ENCODE measurements at places on chromosomes 1 and 21.

DNA sequence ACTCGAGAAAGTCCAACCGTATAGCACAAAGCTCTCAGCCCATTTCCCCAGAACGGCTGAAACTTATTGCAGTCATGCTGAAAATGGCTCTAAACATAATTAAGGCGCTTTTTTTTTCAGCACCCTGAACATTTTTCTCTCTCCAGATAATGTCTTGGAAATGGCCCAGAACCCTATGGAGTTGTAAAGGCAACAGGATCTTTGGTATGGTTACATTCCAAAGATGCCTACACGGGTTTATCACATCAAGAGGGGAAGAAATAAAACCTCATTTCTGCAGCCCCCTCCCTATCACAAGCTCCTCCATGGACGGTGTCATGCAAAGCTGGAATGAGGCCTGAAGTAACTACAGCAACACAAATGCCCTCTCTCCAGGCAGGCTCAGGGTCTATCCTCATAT is 126.4 kb upstream of the GALNT2 start:
- no peak for DNase-seq

DNA sequence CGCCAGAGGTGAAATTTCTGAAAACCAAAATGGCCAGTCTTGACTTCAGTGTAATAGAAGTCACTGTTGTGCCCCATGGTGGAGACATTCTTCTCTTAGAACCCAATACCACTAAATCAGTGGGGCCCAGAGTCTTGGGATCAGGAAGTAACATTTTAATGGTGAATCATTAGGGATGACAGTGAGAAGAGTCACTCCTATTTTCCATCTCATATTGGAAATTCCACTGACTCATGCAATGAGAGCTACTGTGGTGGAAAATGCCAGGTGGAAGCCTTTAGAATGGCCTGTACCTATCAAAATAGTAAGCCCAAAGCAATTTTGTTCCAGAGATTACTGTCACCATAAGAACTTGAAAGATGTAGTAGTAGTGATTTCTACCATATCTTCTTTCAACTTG is 20.6 kb upstream of the PPM1J start:
- DNase-seq = peak; percentile 91

GRCh38 chr1:156566436-156566835 is 5.9 kb downstream of the IQGAP3 start:
- no peak for DNase-seq

DNA sequence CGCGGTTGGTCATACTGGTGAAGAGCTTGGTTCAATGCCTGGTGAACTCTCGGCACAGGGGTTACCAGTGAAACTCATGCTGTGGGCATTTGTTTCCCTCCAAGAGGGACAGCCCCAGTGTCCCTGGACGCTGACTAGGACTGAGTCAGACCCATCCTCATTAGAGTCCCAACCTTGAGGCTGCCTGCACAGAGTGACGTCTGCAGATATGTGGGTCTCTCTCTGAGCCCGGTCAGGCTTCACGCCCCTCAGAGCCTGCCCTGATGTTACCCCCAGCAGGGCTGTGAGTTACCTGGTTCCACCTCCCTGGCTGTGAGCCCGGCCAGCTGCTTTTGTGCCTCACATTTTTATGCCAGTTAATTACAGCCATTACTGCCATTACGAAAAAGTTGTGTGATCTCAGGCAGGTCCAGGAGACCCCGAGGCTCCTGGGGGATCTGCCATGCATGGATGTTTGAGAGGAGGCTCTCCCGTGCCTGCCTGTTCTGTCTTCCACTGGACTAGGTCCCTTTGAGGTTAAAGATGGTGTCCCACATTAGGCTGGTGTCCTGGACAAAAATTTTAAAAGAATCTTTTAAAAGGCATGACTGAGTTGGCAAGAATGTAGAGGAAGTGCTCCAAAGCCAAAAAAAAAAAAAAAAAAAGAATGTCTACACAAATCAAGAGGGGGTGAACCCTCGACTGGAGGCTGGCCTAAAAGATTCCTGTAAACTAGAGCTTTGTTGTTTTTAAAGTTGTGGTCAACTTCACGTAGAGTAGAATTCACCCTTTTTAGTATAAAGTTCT is 36.6 kb upstream of the PADI1 start:
- DNase-seq = peak; percentile 89

GRCh38 chr1:42759114-42759513 is 7.7 kb downstream of the P3H1 start:
- no peak for DNase-seq

GRCh38 chr1:26336477-26337205 is 17.3 kb downstream of the CRYBG2 start:
- DNase-seq = no peak

DNA sequence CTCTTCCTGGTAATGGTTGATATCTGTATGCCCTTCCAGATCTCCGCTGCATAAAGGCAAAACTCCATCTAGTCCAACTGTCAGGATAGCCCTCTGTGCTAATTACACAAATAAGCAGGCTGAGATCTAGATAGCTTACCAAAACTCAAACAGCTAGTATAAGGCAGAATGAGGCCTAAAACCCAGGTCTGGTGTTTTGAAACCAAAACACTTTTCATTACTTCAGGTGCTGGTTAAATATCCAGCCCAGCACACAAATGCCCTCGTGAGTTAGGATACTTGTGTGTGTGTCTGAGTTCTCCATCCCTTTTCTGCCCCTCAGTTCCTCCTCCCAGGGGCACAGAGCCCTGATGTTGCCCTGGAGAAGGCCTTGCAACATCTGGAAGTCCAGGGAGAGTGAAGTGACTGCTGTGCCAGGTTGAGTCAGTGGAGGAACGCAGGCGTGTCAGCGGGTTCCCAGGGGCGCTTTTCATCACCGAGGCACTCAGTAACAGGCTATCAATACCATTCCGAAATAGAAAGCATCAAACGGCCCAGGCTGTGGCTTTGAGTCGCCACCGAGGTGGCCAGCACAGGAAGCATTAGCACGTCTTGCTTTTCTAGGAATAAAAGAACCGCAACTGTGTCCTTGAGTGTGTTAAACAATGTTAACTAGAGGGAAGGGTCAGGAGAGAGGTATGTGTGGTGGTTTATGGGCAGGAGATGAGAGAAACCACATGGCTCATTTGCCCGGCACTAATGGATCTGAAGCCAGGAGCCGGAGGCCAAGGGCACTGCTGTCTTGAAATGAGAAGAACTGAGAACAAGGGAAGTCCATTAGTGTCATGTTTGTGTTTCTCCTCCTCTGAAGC is 90.7 kb upstream of the WLS start:
- no peak for DNase-seq

DNA sequence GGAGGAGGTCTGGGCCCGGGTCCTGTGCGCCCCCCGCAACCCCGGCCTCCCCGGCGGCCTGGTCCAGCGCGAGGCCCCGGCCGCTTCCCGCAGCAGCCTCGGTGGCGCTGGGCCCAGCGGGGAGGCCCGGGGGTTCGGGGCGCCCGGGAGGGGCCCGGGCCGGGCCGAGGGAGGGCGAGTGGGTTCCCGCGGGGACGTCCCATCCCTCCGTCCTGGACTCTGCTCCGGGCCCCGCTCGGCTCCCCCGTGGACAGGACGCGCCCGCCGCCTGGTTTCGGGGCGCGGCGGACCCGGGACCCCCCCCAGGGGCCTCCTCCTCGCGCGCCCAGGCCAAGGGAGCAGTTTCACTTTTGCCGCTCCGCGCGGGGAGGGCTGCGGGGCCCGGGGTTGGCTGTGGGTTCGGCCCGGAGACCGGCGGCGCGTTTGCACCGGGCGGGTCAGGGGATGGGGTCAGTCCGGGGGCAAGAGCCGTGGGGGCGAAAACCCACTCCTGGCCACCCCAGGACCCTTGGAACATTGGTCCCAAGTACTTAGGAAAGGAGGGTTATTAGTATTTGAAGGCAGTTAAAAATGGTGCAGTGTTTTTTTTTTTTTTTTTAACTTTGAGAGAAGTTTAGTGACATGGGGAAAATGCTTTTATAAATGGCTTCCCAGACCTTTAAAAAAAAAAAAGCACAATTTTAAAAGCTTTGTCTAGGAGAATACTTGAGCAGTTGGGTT is 677 bp downstream of the AGPAT3 start:
- DNase-seq = no peak

DNA sequence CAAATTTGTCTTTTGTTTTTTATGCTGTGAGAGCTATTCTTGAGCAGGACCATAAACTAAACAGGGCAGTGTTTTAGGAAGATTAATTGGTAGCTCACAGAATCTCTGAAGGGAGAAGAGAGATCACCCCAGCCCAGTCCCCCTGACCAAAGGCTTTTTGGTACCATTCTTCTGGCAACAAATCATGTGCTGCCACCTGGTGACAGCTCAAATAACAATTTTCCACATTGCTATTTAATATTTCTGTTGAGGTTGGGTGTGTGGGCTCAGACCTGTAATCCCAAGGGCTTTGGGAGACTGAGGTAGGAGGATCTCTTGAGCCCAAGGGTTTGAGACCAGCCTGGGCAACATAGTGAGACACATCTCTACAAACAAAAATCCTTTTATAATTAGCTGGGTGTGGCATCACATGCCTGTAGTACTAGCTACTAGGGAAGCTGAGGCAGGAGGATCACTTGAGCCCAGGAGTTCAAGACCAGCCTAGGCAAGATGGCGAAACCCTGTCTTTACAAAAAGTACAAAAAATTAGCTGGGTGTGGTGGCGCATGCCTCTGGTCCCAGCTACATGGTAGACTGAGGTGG is 2.2 kb upstream of the TESK2 start:
- no peak for DNase-seq

DNA sequence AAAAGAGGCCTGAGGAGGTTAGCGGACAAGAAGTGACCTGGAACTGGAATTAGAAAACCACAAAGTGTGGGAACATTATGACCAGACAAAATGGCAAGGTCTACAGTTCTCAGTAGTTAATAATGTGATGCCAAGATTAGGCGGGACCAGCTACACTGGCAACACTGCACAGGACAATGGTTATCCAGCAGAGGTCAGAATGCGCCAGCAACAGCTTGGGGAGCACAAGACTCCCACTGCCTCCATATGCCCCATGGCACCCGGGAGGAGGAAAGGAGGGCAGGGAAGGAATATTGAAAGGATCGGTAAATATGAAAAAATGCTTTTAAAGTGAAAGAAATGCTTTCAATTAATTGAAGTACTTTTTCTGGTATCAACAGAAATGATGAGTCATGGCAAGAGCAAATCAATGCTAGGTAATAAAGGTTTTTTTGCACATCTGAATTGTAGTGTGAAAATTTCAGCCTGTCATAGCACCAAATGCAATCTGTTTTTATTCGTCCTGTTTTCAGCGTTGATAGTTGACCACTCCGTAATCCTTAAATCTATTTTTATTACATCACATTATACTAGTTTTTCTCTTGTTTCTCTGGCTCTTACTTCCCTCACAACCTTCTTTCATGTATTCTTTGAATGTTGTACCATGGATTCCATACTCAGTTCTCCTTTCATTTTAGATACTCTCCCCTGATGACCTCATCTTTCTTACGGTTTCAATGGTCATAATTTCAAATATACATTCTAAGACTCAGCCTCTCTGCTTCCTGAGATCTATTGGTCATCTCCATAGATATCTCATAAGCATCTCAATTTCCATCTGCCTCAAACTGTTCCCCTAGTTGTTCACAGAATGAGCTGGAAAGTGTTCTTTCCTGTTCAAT is 30.7 kb downstream of the VCAM1 start:
- no peak for DNase-seq

DNA sequence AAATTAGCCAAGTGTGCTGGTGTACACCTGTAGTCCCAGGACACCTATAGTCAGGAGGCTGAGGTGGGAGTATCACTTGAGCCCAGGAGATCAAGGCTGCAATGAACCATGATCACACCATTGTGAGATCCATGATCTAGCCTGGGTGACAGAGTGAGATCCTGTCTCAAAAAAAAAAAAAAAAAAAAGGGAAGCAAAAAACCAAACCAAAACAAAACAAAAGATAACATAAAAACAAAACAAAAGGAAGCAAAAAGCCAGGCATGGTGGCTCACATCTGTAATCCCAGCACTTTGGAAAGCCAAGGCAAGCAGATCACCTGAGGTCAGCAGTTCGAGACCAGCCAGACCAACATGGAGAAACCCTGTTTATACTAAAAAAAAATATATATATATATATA is 9.4 kb upstream of the AKR1A1 start:
- DNase-seq = no peak

GRCh38 chr1:180513531-180513930 is 11.2 kb upstream of the ACBD6 start:
- DNase-seq = no peak

DNA sequence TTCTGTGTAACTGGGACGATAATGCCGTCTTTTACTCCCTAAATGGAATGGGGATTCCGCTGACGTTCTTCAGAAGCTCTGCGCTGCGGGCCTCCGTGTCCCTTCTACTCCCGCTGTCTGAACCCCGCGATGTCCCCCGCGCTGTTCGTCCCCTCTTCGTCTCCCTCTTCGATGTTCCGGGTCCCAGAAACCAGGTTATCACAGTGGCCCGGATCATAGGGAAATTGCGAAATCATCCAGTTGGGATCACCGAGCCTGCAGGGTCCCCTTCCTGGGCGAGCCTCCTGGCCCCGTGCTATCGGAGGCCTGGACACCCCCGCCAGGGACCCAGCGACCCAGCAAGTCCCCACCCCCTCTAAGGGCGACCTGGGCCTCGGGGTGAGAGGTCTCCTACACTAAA is 154.2 kb downstream of the PPIAL4G start:
- no peak for DNase-seq

- no peak for DNase-seq
Measured at GRCh38 chr21:22450507-22450906, 1452.3 kb downstream of the NCAM2 start.

- no peak for DNase-seq
Measured at GRCh38 chr1:75707191-75707590, 17.3 kb upstream of the ACADM start.

DNA sequence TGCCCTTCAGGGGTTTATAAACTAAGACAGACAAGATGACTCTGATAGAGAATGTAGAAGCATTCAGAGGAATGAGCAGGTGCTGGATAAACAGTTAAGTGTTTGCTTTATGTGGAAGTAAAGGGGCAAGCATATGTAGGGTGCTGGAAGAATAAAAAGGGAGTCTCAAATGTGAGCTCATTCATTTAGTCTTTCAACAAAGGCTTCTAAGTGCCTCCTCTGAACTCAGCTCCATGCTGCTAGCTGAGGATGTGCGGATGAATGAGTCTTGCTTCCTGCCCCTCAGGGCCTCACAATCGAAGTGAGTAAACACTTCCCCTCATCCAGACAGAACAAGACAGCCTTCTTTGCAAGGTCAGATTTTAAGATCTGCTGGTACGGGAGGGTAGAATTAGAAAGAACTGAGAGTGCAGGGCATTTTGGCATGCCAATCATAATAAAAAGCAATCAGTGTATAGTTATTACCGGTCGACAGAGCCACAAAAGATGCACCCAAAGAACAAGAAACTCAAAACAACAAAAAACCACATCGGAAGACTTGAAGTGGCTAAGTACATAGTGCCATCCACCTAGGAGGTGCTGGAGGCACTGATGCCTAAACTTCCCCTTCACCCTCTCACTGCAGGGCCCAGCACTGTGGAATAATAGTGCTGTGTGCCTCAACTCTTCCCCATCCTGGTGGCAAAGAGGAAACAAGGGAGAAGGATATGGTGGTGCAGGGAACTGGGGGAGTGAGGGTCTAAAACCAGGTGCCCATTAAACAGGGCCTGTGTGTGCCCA is 69.8 kb downstream of the TNR start:
- DNase-seq = no peak

GRCh38 chr1:236303675-236304074 is 21.9 kb upstream of the ERO1B start:
- no peak for DNase-seq

- DNase-seq = no peak
Measured at GRCh38 chr1:59765011-59765730, 49.6 kb upstream of the HOOK1 start.
